Renal pelvis (tissue), 12 donors: ENCODE measurements at places on chromosomes 7 and 10. TPM values are rescaled to one million over a fixed set of nuclear protein-coding genes. Genes with fewer than 3 reads are reported as not detected.
A peak's percentile ranks its signal among the peaks of the same experiment; 100 is the strongest.

CTBP2 gene
- polyA plus RNA-seq = 98.0 TPM

AOAH gene
- 3.1 TPM for polyA plus RNA-seq

MALRD1 gene
- polyA plus RNA-seq = 1.4 TPM

- no peak for DNase-seq
Observed at GRCh38 chr7:47095946-47096345, 486.0 kb downstream of the TNS3 start.

DNA sequence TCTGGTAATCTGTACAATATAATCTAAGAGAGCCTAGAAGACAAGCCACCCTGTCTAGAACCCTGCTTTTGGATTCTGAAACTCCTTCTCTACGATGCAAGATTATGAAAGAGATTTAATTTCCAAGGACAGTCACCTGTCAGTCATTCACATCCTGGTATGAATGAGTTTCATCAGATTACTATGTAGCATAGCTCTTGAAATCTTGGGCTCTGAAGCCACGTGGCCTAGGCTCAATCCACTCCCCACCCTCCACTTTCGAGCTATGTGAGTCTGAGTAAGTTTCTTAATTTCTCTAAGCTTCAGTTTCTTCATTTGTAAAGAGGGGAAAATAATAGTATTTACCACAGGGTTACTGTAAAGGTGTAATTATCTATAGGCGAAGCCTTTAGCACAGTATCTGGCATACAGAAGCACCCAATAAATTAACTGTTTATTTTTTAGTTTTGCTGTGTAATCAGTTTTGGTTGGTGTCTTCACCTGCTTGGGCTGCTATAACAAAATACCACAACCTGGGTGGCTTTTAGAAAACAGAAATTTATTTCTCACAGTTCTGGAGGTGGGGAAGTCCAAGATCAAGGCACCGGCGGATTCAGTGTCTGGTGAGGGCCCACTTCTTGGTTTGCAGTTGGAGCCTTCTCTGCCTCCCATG lies 71.3 kb downstream of the MYOF start:
- no peak for DNase-seq

DNA sequence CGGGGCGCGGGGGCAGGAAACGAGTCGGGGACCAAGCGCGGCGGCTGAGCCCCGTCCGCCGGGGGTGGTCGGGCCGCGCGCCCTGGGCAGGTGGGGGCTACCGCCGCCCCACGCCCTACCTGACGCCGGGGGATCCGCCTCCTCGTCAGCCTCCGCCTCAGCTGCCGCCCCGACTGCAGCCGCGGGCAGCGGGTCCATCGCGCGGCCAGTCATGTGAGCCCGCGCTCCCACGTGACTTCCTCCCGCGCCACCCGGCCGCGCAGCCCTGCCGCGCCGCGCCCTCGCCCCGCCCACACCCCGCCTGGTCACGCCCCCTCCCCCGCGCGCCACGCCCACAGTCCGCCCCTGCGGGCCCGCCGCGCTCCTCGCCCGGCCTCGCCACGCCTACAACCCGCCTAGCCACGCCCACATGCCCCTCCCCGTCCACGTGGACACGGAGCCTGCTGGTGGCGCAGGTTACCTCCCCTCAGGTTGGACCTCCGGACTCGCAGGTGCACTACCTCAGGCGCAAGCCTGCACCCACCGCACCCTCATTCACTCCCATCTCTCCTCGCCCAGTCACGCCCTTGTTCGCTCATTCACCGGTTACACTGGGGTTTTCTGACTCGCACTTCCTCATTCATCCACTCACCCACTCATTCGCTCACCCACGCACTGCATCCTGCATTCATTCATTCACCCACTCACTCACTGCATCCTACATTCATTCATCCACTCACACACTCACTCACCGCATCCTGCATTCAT lies at the start of gene SNX8:
Gene SNX8, minus strand, starts transcription at position 233 of the 747 bp plus-strand sequence. Its CDS starts 20 bp downstream, at position 213.
- peak; percentile 80 for DNase-seq

- no peak for DNase-seq
Observed at GRCh38 chr7:33458581-33458980, 329.2 kb downstream of the BBS9 start.

- no peak for DNase-seq
Observed at GRCh38 chr7:5354460-5355232, 69.0 kb downstream of the TNRC18 start.

- no peak for DNase-seq
Observed at GRCh38 chr10:55460008-55460407, 659.0 kb upstream of the PCDH15 start.

DNA sequence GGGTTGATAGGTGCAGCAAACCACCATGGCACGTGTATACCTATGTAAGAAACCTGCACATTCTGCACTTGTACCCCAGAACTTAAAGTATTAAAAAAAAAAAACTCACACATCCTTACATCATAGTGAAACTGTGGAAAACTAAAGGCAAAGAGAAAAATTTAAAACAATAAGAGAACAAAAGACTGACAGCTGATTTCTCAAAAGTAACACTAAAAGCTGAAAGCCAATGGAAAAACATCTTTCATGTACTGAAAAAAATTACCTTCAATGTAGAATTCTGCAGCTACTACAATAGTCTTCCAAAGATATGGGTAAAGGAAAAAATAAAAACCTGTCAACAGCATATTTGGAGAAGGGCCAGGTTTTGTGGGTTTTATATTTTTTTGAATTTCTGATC lies 729.1 kb upstream of the NRP1 start:
- no peak for DNase-seq

- no peak for DNase-seq
Observed at GRCh38 chr10:35493196-35494118, 111.7 kb upstream of the GJD4 start.

DNA sequence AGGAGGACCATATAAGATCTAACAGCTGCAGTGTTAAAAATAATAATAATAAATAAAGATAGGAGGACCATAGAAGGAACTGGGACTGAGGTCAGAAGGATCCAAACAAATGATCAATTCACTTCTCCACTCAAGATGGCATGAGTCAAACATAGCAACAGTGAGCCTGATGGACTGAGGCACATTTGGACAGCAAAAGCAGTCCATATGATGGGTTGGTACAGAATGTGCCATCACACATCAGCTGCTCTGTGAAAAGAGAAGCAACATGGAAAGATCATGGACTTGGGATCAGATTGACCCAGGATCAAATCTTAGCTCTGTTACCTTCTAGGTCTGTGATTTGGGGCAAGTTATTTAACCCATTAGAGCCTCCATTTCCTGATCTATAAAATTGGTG lies 188.9 kb upstream of the KMT2E start:
- DNase-seq = no peak

GRCh38 chr7:52592698-52593097 lies 442.7 kb upstream of the POM121L12 start:
- DNase-seq = no peak
